NCI-H1436 (cell line): ENCODE measurements at places on chromosomes 7 and 10.

DNA sequence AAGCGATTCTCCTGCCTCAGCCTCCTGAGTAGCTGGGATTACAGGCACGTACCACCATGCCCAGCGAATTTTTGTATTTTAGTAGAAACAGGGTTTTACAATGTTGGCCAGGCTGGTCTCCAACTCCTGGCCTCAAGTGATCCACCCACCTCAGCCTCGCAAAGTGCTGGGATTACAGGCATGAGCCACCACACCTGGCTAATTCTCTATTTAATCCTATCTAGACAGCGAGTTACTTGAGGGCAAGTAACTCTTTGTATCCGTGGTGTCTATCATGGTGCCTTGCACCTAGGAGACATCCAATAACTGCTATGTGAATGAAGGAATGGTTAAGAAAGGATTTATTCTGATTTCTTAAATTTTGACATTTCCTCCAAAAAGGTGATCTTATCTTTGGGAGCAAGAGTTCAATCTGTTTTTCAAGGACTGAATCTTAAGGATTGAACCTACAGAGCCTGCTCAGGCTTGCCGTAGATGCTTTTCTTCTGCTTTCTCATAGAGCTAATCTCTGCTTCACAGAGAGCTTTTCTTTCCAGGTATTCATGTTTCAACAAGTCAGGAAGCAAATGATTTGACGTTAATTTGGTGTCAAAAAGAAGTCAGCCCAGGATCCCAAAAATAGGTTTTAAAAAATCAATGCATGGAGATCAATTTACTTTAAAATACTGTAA lies 101.6 kb downstream of the CUL2 start:
- no peak for DNase-seq

GRCh38 chr10:8242295-8242872 lies 187.9 kb downstream of the GATA3 start:
- DNase-seq = no peak

- DNase-seq = no peak
Measured at GRCh38 chr10:61882621-61883370, 18.7 kb upstream of the ARID5B start.

DNA sequence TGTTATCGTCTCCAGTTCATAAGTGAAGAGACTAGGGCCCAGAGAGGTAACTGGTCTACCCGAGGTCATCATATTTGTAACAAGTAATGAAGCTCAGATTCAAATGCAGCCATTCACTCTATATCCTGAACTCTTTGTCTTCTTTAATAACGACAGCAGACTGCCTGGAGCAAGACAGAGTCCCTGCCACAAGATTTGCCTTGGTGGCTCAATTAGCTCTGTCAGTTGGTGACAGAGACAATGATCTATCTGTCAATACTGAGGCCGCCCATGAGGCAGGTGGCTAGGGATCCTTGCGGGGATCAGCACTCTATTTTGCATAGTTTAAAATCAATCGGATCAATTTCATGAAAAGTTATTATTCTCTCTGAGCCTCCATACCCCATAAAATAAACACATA lies 43.9 kb downstream of the SH3PXD2A start:
- no peak for DNase-seq

DNA sequence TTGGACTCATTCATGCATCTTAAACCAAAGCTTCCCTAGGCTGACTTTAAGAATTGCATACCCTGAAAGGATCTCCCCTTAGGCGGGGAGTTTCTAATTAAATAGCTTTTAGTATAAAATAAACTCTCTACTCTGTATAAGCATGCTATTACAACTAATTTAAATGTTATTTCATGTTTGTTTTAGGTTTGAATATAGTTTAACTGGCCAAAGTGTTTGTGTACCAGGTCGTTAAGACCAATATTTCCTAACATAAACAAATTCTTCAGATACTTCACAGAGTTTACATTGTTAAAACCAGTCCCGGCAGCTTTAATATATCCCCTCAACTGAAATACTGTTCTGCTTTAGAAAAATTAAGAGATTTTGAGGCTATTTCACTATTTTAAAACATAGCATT lies 2.3 kb downstream of the GLI3 start:
- DNase-seq = no peak

DNA sequence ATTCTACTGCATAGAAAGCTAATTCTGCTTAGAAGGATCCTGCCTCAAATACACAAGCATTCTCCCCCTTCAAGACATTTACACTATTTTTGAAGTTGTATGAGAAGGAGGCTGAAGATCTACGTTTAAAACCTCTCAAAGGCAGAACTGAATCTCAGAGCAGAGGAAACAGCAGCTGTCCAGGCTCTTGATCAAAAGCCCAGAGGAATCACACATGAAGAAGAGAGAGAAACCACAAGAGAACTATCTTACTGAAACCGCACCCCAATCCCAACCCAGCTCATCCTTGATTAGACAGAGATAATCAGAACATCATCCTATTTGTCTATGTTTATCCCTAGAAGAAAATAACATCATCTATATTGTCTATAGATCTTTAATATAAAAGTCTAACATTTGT lies 2.2 kb upstream of the DNAJC1 start:
- DNase-seq = no peak

DNA sequence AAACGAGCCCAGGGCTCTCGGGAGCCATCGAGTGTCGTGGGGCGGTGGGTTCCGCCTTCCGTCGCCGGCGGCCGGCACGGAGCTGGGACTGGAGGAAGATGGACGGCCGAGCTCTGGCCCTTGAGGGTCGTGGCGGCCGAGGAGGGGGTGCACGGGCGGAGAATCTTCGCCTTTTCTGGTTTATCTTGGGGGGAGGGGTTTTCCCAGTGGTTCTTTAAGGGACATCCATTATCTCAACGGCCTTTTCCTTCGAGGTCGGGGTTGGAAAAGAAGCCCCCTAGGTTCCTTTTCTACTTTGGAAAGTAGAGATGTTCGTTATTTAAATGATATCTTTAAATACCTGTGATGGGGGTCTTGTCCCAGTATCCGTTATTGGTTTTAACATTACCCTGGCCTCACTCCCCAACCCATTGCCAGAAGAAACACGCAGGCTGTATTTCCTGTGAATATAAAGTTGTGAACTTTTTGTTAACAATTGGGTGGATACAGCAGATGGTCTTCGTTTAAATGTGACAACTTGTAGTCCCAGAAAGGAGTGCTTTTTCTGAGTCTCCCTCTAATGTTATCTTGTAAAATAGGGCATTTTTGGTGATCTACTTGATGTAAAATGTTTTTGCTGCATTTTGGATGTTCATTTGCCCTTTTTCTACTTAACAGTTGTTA lies 765 bp downstream of the CCAR1 start:
- DNase-seq = no peak

DNA sequence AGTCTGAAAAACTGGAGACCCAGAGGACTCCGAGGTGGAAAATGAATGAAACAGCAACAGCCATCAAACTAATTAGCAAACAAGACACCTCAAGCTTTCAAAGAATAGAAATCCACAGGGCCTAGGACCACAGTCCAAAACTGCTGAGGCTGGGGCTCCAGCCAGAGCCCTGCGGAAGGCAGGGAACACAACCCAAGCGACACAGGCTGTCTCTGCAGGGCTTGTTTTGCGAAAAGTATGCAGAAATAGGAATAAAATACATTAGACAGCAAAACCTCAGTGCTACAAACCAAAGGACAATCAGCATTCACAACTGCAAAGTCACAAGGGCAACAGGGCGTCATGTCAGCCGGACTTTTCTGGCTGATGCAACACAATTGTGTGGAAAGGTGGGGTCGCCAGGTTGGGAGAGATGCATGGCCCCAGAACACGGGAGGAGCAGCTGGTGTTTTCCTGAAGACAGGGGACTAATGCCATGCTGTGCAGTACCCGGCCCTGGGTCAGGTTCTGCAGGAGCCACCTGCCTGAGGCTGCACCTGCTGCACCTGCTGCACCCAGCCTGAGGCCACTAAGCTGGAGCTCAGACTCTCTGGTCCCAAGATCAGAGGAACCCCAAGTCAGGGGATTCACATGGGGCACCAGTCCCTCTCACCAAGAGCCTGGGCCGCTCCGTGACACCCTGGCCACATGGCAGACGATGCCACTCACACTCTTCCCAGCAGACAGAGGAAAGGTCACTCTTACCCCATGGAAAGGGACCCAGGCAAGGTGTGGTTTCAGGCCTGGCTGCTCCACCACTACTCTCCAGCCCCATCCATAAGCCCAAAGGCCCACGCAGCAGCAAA lies 74.2 kb downstream of the MAD1L1 start:
- no peak for DNase-seq

DNA sequence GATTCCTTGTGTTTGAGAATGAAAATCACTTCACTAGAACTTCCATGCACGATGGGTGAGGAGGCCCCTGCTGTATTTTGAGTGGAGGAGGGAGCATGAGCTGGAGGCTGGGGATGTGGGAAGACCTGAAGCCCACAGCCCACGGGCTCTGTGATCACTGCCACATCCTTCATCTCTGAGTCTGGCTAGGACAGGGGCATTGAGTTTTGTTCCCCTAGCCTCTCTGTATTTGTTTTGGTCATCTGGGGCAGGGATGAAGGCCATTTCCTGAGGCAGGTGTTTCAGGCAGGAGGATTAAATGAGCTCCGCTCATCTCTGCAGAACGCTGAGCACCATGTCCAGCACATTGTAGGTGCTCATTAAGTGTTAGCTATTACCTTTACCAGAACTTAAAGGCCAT lies 293.6 kb downstream of the GLRX3 start:
- DNase-seq = no peak

DNA sequence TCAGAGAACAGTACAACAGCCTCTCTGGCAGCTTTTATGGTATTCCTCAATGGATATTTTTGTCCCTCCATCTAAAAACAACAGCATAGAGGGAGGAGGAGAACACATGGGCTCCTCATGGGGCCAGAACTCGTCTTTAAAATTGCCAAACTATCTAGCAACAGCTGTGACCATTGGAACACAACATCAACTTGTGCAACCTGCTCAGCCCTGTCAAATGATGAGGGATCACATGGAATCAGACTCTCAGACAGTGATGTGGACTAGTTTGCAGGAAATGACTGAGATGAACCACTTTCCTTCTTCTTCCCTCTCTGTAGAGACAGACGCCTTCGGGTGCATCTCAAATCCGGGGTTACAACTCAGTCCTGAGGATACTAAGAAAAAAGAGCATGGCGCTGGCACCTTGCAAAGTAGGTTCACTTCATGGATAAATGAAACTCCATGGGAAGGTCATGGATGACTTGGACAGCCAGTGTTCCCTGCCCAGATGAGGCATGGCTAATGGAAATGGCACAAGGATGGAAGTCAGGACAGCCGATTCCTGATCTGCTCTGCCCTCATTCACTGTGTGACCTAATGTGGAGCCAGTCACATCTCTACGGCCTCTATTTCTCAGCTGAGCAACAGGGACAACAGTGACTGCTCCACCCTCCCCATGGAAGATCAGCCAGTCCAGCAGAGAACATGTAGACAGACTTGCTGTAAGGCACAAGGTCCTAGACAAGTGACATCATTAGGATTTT lies 24.6 kb upstream of the DGKI start:
- DNase-seq = no peak

DNA sequence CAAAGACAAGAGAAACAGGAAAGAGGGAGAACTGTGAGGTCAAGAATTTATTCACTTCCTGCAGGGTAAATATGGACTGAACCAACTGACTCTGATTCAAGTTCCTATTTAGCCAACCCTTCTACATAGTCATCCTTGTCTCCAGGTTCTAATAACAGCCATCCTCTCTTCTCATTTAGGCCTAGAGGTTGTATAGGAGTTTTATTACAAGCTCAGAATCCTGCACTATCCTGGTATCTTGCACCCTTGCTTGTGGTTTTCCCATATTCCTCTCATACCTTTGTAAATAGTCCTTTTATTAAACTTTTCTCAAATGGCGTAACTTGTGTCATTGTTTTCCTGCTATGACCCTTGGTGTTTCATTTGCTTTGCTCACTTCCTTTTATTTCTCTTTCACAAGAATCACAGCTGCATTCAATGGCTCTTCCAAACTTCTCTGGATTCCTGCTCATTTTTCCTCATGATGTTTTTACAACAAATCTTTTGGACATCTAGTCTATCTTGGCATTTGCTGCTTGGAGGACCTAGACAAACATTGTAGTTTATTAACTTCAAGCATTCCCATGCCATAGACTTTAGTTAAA lies 12.4 kb upstream of the OR2A5 start:
- no peak for DNase-seq
